ENCODE measurements at places on chromosomes 6 and 20.
A peak's percentile ranks its signal among the peaks of the same experiment; 100 is the strongest.

- DNase-seq, result no peak
Measured at GRCh38 chr6:44177691-44178423, 19.2 kb downstream of the CAPN11 start.

DNA sequence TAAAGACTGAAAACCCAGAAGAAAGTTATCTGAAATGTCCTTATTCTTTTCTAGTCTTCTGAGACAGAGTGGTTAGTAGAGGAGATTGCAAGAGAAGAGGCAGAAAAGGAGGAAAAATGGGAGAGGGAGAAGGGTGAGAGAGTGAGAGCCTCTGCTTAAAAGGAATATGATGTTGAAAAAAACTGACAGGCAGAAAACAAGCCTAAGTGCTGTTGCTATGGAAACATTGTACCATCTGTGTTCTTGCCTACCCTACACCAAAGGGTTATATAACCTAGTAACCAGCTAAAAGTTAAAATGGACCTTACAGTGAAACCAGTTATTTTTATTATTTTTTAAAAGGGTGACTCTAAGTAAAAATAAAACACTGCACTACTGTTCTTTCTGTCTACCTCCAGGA lies 28.3 kb upstream of the SH3BGRL2 start:
- peak; percentile 56 for DNase-seq

DNA sequence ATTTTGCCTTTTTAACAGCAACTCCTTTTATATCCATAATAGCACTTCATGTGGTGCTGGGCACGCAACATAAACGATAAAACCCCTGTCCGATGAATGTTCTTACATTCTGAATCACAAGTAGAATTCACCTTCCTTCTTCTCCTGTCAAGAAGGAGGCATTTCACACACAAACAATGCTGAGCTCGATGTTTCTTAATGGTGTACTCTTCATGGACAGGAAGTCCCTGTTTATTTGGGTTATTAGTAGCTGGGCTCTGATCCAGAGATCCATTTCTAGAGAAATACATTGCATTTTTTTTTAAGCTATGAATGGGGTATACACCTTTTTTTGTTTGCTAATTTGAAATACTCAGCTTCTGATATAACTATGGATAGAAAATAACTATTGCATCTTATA lies 82.4 kb downstream of the PPP1R3G start:
- no peak for DNase-seq

- peak; percentile 72 for DNase-seq
Measured at GRCh38 chr6:2970753-2971419, 481 bp downstream of the SERPINB6 start.

DNA sequence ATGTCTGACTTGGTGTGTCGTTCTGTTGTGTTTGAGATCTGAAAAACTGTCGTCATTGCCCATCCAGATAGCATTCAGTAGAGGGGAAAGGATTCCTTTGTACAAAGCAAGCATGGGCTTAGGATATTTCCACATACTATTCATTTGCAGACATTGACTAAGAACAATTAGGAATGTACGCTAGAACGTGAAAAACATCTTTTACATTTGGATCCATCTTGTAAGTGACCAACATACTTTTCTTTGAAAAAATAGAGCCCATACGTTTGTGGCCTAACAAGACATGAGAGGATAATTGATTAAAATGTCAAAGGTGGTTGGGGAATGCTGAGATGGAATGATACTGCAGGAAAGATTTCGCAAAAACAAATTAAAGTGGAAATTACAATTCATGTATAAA lies 225.8 kb upstream of the QKI start:
- DNase-seq, result no peak

DNA sequence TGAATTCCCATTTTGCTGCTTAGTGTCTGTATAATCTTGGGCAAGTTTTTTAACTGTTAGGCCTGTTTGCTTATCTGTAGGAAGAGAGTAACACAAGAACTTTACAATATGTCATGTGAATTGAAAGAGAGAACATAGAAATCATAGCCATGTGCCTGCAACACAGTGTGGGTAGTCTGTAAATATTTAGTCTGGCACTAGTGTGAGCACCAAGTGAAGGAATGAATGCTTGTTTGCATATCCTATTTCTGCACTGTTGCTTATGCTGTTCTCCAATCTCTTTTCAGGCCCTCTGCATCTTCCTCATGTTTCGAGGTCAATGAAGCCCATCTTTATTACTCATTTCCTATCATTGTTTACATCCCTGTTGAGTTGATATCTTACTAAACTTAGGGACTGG lies 49.2 kb downstream of the CBFA2T2 start:
- DNase-seq, result no peak

GRCh38 chr6:21759721-21760120 lies 166.2 kb downstream of the SOX4 start:
- no peak for DNase-seq

- no peak for DNase-seq
Measured at GRCh38 chr20:4119854-4120209, 104.5 kb upstream of the RNF24 start.

DNA sequence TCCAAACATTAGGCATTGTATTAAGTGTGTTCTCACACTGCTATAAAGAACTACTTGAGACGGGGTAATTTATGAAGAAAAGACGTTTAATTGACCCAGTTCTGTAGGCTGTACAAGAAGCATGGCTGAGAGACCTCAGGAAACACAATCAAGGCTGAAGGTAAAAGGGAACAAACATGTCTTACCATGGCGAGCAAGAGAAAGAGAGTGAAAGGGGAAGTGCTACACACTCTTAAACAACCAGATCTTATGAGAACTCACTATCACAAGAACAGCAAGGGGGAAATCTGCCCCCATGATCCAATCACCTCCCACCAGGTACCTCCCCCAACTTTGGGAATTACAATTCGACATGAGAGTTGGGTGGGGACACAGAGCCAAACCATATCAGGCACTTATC lies 86.6 kb upstream of the TOP1 start:
- no peak for DNase-seq

DNA sequence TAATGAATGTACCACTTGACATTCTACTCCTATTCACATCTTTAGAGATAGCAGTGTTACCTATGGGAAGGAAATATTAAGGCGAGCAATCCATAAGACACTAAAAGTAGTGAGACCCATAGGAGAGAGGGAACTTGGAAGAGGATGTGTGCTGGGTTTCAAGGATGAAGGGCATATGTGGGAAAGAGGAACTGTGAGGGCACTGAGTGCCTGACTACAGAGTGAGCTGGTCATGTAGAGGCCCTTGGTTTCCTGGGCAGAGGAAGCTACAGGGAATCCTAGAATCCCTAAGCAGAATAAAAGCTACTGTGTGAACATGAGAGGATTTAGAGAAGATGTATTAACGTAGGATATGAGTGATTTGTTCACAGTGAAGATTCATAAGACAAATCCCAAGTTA lies 262.8 kb downstream of the FARS2 start:
- no peak for DNase-seq

GRCh38 chr20:60921022-60921622 lies 330.9 kb upstream of the CDH4 start:
- DNase-seq, result no peak

GRCh38 chr6:34032856-34033255 lies 113.0 kb downstream of the GRM4 start:
- no peak for DNase-seq

GRCh38 chr20:50996901-50997865 lies 25.7 kb downstream of the KCNG1 start:
- peak; percentile 23 for DNase-seq

- DNase-seq, result no peak
Measured at GRCh38 chr20:47566269-47566668, 64.6 kb downstream of the NCOA3 start.

GRCh38 chr6:108875161-108875555 lies 26.9 kb downstream of the ARMC2 start:
- no peak for DNase-seq

- no peak for DNase-seq
Measured at GRCh38 chr6:78594668-78595066, 272.7 kb upstream of the IRAK1BP1 start.
